ENCODE measurements at places on chromosomes 2 and 18.

DNA sequence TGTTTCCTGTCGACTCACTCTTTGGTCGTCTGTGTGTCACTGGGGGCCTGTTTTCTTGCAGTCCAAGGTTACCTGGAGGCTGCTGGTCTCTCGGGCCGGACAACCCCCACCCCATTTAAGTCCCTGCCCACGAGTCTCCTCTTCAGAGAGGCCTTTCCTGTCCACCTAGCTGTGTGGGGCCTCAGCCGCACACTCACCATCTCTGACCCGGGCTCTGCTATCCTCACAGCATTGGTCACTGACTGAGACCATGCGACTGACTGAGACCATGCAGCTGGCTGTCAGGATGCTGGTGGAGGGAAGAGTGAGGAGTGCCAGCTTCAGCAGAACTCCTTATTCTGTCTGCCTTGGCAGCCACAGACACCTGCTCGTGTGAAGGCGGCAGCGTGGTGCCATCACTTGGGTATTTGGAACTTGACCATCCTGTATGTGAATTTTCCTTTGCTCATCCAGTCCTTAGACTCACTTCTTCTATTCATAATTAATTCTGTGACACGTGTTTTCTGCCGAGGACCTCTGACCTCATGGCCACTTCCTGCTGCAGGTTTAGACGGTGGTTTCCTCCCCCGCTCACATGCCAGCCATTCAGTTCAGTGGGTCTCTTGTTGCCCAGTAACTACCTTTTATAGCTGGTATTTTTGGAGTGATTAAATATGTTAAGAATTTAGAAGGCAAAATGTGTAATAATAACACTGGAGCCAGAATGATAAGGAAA, 47.5 kb upstream of the ASB1 start:
- DNase-seq = no peak

GRCh38 chr18:56374007-56374655, 264.3 kb downstream of the TXNL1 start:
- DNase-seq = no peak

- DNase-seq = no peak
Observed at GRCh38 chr2:173713904-173714555, 251.1 kb downstream of the SP3 start.

DNA sequence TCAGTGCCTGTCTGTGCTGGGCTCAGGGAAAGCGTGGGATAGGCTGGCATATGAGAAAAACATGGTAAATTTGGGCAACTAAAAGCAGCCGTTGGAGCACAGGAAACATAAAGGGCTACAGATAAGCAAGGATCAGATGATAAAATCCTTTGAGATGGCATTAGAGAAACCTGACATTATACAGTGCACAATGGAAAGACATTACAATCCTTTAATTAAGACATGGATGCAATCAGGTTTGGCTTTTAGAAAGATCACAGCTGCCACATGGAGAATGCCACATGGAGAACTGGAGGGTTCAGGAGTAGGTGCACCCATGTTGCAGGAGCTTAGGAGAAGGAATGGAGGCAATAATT, 117.3 kb downstream of the CDC42EP3 start:
- DNase-seq = no peak

DNA sequence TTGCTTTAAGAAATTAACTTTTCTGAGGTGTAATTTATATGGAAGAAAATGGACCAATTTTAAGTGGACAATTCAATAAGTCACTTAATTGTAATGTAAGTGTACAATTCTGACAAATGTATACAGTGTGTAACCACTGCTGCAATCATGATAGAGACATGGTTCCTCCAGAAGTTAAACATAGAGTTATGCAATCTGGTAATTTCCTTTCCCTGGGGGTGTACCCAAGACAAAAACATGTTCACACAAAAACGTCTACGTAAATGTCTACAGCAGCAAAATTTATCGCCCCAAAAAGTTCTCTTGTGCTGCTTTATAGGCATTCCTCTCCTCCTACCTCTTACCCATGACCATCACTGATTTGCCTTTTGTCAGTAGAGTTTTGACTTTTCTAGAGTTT, 141.5 kb downstream of the AQP4 start:
- no peak for DNase-seq

GRCh38 chr2:64730551-64731262, 77.0 kb upstream of the SERTAD2 start:
- DNase-seq = no peak

DNA sequence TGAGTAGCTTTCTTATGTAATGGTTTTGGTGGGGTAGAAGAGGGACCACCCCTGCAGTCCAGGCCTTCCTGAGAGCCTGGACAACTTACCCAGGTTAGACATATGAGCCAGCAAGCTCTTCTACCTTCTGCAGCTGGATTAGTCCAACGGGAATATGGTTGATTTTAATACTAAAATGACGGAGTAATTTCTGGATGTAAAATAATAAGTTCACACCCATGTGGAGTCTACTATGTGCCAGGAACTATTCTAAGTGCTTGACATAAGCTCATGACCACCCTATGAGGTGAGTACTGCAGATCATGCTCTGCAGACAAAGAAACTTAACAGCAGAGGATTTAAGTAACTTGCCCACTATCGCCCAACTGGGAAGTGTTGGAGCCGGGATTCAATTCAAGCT, 45.5 kb downstream of the DPP4 start:
- DNase-seq = no peak

- DNase-seq = no peak
Observed at GRCh38 chr2:241224018-241224850, 35.8 kb downstream of the ANO7 start.

DNA sequence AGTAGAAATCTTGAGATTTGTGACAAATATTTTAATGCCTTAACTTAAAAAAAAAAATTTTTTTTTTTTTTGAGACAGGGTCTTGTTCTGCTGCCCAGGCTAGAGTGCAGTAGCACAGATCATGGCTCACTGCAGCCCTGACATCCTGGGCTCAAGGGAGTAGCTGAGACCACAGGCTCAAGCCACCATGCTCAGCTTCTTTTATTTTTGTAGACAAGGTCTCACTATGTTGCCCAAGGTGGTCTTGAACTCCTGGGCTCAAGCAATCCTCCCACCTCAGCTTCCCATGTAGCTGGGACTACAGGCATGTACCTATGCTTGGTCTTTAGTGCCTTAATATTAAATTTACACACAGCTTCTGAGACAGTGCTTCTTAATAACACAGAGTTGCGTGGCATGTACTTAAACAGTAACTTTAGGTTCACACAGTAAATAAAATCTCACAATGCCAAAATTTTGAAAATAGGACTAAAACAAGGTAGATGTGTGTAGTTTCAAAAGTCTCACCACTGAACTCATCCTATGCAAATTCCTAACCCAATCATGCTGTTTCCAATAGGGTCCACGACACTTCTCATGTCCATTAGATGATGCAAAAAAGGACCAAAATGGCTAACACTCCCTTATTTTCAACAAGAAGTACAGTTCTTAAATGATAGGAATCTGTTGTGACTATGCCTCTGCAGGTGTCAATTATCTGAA, 4.1 kb downstream of the HSPD1 start:
- DNase-seq = no peak

GRCh38 chr18:45015788-45016128, 335.1 kb downstream of the SETBP1 start:
- no peak for DNase-seq

DNA sequence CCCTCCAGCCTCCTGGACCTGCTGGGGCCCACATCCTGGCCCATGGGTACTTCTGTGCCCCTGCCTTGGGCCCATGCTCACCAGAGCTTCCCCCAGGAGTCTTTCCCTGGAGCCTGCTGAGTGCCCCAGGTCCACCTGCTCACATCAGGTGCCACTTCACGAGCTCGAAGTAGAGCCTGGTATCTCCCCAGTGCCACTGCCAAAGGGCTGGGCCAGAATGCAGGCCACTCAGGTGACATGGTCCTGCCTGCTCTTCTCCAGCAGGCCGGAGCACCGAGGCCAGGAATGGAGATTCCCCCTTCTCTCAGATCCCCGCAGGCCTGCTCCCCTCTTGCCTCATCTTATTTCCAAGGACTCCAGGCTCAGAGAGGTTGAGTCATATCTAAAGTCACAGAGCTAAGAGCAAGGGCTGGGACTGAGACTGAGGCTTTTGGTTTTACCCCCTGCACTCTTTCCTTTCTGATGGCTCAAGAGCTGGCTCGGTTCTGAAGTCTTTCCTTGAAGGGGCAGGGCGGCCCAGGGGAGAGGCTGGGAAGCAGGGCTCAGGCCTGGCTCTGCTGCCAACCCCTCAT, 79.2 kb downstream of the HS1BP3 start:
- DNase-seq = no peak

GRCh38 chr2:15704086-15704787, 112.6 kb downstream of the DDX1 start:
- no peak for DNase-seq

DNA sequence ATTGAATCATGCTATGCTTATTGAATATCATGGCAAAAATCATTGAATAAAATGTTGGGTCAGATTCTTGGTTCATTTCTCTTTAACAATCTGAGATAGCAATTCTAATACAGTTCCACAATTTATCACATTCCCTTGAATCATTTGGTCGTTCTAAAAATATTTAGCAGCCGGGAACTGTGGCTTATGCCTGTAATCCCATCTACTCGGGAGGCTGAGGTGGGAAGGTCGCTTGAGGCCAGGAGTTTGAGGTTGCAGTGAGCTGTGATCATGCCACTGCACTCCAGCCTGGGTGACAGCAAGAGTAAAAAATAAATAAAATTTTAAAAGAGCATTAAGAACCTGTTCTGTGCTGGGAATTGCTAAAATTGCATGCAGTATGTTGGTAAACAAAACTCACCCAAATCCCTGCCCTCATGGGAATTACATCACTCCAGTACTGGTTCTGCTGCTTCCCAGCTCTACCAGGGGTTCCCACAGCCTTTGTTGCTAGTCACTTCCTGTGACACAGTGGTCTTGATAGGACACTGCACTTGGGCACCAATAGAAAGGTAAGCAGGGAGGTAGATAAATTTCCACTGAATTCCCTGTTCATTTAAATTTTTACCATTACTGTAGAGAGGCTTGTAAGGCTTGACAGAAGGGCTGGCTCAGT, 200.4 kb downstream of the CTNNA2 start:
- DNase-seq = no peak

- DNase-seq = no peak
Observed at GRCh38 chr2:219331560-219332213, 857 bp downstream of the RESP18 start.

DNA sequence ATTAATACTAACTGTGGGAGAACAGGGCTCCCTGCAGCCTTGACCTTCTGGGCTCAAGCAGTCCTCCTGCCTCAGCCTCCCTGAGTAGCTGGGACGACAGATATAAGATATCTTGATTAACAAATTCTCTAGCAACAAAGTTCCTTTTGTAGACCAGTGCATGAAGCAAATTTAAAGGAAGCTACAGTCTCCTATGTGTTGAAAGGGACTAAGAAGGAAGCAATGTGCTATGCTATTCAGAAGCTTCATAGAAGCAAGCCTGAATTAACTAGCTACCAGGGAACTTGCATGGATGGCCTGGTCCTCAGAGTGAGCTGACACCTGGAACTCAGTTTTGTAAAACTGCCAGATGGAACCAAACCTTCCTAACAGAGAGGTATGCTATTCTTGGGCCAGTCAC, 33.2 kb downstream of the RAPH1 start:
- no peak for DNase-seq
